ENCODE measurements at places on chromosomes 11 and 22.

DNA sequence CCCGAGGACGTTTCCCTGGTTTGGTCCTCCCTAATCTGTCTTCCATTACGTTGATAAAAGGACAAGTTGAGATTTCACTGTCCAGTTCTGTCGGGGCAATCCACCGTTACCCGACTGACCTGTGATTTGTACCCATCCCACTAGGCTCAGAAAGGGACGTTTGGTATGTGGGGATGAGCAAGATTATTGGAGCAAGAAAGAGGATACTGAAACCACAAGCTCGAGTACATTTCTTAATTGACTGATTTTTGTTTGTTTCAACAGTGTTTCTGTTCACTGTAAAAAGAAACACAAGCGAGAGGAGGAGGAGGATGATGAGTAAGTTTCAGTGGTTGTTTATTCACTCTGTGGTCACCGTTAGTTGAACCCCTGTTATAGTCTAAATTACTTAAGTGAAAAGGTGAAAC is 969 bp downstream of the CCDC117 start:
- no peak for DNase-seq

DNA sequence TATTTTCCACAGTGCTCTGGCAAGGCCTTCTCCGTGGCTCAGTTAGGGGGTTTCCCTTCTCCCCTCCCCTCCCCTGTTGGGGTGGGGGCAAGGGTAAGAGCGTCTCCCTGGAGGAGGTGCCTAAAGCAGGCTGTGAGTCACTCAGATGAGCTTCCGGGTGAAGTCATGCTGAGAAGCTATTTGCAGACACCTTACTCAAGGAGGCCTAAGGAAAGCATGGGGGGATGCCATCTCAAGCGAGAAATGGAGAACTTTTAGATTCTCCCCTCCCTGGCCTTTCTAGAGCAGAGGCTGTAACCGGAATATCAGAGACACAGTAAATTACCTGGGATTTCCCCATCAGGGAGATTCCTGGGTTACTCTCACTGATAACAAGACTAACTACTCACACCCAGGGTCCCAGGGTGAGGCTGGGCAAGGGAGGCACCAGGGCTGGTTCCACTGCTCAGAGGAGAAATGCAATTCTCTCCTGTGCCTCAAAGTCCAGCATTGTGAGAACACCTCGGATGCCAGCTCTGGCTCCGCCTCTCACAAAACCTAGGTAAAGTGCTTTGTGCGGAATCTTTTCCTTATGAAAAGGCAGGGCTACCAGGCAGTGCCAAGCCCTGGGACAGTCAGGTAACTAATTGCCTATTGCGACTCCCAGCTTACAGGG is 123.6 kb downstream of the ABTB2 start:
- DNase-seq, result peak; percentile 72

DNA sequence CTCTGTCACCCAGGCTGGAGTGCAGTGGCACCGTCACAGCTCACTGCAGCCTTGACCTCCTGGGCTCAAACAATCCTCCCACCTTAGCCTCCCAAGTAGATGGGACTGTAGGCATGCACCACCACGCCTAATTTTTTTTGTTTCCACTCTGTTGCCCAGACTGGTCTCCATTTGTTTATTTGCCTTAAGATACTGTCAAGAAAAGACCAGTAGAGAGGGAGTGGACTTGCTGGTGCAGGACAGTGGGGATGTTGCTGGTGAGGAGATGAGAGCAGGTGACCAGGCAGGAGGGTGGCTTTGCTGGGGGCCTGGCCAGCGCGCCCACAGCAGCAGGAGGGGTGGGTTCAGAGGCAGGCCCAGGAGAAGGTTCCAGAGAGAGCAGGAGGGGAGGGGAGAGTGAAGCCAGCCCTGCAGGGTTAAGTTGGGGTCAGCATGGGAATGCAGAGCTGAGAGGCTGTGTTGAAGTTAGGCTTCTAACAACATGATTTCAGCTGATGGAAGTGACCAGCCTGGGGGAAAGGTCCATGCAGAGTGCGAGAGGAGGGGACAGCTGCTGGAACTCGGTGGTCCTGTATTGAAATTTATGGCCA is 35.8 kb downstream of the NADSYN1 start:
- DNase-seq, result no peak

GRCh38 chr22:48993655-48994054 is 834.0 kb downstream of the BRD1 start:
- DNase-seq, result no peak

GRCh38 chr11:117876341-117877119 is at the start of gene FXYD6:
FXYD6 (minus strand) TSS chr11:117876658; CDS start chr11:117842776, 33,882 bp downstream.
- DNase-seq, result no peak

DNA sequence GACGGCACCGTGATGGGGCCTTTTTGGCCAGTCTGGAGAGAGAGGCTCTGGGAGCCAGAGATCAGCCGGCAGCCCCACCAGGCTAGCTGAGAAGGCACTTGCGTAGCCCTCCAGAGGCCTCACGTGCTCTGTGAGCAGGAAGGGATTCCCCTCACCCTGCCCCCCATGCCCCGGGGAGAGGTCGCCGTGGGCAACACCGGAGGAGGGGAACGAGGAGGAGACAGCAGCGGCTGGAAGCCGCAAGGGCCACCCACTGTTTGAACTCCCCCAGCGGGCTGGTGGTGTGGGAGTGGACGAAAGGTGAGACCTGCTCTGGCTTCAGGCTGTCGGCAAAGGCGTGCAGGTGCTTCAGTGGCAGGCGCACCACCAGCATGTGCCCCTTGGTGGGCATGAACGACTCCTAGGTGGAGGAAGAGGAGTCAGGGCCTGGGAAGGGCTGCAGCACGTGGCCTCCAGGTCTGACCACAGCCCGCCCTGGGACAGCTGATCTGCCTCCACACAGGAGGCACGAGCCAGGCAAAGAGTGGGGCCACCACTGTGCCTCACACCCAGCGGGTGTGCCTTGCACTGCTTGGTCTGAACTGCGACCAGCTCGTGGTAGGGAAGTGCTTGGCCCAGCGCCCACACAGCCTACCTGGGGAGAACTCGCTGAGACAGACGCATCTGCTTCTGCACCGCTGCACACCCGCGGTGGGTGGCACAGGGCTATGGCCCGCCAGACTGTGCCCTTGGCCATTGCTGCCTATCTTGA is 99.9 kb downstream of the MED15 start:
- no peak for DNase-seq

GRCh38 chr11:1382831-1383607 is 6.7 kb upstream of the BRSK2 start:
- peak; percentile 57 for DNase-seq

DNA sequence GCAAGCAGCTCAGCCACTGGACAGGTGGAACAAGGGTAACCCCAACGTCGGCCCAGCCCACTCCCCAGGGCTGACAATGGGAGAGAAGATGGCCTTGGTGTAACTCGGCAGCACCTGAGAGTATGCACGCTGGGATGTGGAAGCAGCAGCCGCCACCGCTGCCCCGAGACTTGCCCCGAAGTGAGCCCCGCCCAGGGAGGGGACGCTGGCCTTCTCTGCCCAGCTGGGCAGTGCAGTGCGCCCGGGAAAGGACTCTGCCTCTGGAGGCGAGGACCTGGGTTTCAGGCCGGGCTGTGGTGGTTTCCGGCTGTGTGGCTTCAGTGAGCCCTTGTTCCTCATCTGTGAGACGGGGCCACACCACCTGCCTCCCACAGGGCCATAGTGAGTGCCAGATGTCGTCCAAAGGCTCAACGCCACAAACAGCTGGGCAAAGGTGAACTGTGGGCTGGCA is 8.6 kb upstream of the POLDIP3 start:
- no peak for DNase-seq

GRCh38 chr11:62853279-62853965 is 14.0 kb upstream of the WDR74 start:
- DNase-seq, result no peak

GRCh38 chr11:131710511-131710910 is 340.1 kb downstream of the NTM start:
- DNase-seq, result no peak

GRCh38 chr22:42418811-42419242 is 13.4 kb downstream of the NFAM1 start:
- DNase-seq, result no peak

- DNase-seq, result no peak
Measured at GRCh38 chr11:121650351-121651256, 197.8 kb upstream of the SORL1-AS1 start.

- DNase-seq, result no peak
Measured at GRCh38 chr11:76823481-76824028, 37.2 kb upstream of the ACER3 start.

GRCh38 chr11:22049276-22049675 is 143.6 kb upstream of the ANO5 start:
- no peak for DNase-seq

DNA sequence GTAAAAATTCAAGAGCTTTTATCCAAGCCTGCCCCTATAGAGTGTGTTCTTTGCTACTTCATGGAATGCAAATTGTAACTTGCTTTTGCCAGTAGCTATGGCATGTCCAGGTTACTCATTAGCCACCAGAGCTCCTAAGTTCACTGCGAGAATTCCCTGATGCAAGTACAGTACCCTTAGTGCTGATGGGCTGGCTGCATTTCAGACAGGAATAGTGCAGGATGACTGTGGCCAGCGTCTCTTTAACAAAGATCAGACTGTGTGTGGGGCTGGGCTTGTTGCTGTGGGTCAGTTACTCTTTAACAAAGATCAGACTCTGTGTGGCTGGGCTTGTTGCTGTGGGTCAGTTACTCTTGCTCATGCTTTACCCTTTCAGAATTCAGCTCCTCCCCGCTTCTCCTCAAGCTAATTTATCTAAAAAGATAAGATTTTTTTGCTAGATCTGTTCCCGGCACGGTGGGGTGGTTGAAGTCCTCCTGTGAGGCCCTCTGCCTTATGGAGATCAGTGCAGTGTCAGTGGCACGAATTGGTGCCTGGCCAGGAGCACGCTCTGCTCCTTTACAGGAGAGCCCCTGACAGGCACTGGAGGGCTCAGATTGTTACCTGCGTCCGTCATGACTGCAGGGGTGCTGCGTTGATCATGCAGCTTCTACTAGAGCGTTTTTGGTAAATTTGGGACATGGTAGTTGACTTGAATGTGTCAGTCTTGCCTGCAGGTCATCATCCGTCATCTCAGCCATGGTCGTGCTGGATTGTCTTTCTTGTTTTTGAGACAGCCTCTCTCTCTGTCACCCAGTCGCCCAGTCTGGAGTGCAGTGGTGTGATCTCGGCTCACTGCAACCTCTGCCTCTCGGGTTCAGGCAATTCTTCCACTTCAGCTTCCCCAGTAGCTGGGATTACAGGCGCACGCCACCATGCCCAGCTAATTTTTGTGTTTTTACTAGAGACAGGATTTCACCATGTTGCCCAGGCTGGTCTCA is 27.0 kb downstream of the AP2A2 start:
- DNase-seq, result no peak

- no peak for DNase-seq
Measured at GRCh38 chr11:68010090-68011041, at the start of gene ALDH3B1. ALDH3B1 (plus strand) TSS chr11:68010327; CDS start chr11:68015298, 4,971 bp downstream.

- DNase-seq, result no peak
Measured at GRCh38 chr22:29713156-29713727, 6.6 kb upstream of the CABP7 start.

GRCh38 chr11:71178076-71178475 is 74.3 kb downstream of the SHANK2 start:
- no peak for DNase-seq

GRCh38 chr11:2911088-2911784 is 18.0 kb downstream of the PHLDA2 start:
- no peak for DNase-seq

DNA sequence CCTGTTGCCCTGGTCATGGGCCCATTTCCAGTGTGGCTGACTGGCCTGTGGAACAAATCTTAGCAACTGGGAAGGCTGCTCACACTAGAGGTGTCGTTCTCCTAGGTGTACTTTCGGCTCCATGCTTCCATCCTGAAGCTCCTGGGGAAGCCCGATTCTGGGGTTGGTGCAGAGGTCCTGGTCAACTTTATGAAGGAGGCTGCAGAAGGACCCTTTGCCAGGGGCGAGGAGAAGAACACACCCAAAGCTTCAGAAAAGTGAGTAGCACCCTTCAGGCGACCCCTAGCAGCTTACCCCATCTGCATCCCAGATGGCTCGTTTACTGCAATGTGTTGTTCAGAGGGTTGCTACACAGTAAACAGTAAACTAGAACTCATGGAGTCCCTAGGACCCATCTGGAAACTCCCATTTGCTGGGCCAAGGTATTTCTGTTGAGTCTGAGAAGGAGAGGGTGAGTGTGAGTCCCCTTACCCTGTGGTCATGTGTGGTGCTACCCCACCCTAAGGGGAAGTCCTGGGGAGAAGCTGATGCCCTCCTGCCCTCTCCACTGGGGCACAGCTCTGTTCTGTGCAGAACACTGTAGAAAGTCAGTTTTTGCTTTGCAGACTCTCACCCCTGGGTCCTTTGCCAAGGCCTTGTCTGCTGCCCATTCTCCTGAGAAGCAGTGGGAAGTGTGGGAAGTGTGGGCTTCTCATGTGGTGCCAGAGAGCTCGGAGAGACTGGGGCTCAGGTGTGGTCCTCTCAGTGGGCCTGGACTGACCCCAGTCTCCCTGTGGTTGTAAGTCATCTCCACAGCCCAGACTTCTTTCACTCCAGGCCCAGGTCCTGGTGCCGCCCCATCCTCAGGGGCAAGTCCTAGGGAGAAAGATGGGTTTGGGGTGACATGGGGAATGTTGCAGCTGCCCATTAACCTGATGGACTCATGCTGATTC is 85.0 kb downstream of the CABIN1 start:
- DNase-seq, result no peak

- DNase-seq, result no peak
Measured at GRCh38 chr11:34619062-34619516, 1.8 kb upstream of the EHF start.

DNA sequence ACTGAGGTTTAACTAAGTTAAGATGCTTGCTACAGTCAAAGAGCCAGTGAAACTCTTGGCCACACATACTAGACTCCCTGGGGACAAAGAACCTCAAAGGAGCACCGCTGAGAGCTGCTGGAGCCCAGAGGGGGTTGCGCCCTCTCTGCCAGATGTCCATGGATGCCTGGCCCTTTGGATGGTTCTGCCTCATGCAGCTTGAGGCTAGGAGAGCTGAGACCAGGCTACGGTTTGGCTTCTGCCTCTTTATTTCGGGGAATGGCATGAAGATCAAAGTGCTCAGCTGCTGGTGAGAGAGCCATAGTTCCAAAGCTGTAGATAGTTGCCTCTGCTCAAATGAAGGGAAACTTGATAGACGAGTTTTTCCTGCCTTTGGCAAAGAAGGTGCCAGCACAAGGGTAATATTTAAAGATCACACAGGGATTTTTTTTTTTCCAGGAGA is 43.0 kb downstream of the RASSF10 start:
- DNase-seq, result no peak

DNA sequence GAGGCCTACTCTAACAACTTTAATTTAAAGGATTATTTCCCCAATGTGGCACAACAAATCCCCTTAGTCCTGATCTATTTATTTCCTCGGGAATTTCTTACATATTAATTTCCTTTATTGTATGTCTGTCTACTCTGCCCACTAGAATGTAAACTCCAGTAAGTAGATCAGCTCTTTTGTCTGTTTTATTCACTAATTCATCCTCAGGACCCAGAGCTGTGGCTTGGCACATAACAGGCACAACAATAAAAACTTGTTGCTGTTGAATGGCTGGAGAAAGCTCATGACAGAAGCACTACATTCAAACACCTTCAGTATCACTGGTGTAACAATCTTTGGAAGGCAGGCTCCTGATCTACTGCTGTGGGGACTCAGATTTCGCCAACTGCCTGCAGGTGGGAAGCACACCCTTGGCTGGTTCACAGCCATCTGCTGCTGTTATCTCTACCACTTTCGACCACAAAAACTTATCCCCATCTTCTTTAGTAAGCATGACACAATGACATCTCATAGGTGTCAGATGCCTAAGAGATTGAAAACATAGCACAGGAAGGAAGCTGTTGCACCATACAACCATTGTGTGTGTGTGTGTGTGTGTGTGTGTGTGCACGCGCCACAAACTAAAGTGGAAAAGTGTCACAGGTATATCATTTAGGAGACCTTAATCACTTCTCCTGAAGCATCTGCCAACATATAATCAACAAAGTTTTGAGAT is 11.9 kb downstream of the HIRA start:
- DNase-seq, result peak; percentile 24

- DNase-seq, result no peak
Measured at GRCh38 chr11:90434858-90435257, 212.0 kb upstream of the CHORDC1 start.
